ENCODE measurements at places on chromosomes 6 and 20.

GRCh38 chr20:7493311-7493710 lies 446.9 kb downstream of the HAO1 start:
- DNase-seq = no peak

DNA sequence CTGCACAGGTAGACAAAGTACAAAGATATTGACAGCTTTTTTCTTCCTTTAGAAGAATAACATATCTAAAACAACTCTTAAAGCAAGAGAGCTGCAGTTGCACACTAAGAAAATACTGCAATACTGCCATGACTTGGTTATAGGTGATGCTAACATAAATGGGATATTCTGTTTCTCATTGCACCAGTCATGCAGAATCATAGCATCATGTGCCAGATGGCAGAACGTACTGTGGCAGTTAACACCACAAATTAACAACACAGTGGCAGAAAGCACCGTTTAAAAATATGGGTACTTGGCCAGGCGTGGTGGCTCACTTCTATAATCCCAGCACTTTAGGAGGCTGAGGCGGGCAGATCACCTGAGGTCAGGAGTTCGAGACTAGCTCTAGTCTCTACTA lies 7.4 kb downstream of the ASXL1 start:
- no peak for DNase-seq

- DNase-seq = no peak
Measured at GRCh38 chr20:20551409-20551808, 161.0 kb downstream of the RALGAPA2 start.

DNA sequence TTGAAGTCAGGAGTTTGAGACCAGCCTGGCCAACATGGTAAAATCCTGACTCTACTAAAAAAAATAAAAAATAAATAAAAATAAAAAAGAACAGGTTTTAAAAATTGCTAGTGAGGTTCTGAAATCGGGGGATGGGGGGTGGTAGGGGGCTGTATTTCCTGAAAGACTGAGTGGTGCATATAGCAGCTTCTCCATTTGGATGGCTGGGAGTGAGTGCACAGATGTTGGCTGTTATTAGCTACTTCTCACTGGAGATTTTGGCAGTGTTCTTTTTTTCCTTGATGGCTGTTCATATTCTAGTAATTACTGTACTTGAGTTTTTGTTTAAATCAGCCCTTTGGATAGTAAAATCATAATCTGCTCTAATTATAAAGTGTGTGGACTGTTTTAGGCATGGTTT lies 79.8 kb downstream of the RTN4IP1 start:
- no peak for DNase-seq

GRCh38 chr20:42678895-42679294 lies 510.8 kb downstream of the PTPRT start:
- no peak for DNase-seq

DNA sequence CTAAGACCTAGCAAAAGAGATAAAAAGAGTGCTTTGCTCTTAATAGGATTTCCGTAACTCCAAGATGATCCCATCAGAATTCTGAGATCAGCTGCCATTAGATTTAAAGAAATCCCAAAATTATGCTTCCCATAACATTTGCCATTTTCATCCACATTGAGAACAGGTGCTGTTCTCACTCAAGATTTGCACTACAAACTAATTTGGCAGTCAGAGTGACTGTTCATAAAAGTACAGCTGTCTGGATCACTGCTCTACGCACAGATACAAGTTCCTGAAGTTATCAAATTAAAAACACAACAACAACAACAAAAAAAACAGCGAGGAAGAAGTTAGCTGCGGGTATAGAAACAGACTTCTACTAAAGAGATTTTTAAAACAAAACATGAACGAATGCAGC lies 58.1 kb downstream of the ASCC3 start:
- no peak for DNase-seq

DNA sequence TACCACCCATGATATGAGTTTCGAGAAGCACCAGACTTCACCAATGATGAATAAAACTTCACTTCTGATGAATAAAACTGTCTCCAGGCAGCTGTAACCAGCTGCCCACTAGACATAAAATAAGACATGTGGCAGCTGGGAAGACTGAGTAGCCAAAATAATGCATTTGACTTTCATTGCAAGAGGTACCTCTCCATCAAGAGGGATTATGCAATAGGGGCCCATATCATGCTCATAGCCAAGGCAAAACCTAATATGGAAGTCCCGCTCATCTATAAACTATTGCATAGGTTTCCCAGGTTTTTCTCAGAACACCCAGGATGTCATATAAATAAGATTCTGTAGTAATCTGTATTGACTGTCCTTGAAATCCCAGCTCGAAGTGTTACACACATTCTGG lies 155.5 kb downstream of the SIM1 start:
- DNase-seq = no peak

- DNase-seq = no peak
Measured at GRCh38 chr6:95352064-95352795, 225.1 kb upstream of the MANEA start.

- DNase-seq = no peak
Measured at GRCh38 chr6:84269947-84270733, 42.7 kb upstream of the CEP162 start.

DNA sequence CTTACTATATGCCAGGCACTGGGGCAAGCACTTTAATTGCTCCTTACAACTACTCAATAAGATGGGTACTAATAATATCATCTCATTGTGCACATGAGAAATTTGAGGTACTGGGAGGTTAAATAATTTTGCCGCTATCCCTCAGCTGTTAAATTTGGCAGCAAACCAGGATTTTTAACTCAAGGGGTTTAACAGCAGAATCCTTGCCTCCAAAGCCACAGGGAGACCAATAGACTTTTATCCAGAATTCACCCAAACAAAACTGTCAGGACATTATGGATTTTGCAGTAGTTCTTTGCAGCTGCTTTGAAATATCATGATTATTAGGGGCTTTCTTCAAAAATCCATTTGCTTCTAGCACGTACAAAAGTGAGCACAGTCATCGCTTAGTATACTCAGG lies 136.2 kb downstream of the RPS12 start:
- DNase-seq = no peak

- DNase-seq = no peak
Measured at GRCh38 chr20:15188415-15188814, 851.0 kb upstream of the FLRT3 start.

DNA sequence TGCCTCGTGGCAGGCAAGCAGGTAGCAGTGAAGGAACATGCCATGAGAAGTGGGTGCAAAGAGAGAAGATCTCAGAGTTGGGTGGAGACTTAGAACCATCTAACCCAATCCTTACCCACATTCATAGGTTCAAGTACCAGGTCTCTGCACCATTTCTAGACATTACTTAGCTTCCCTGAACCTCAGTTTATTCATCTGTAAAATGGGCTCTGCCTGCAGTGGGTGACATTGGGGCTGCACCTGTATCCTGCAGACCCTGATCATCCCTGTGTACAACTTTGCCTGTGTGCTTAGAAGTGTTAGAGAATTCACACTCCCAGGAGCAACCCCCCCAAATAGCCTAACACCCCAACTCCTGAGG lies 42.7 kb downstream of the SNX5 start:
- no peak for DNase-seq

DNA sequence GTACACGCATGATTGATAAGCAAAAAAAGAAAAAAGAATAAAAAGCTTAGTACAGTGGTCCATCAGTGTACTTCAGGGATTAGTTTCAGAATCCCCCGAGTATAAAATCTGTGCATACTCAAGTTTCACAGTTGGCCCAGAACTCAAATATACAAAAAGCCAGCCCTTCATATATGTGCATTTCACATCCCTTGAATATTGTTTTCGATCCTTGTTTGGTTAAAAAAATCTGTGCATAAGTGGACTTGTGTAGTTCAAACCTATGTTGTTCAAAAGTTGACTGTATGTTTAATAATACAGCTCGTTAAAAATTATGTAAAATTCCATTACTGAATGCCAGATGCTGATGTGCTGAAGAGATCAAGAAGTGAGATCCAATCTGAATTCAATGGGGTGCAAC lies 54.2 kb downstream of the LHFPL5 start:
- DNase-seq = no peak

DNA sequence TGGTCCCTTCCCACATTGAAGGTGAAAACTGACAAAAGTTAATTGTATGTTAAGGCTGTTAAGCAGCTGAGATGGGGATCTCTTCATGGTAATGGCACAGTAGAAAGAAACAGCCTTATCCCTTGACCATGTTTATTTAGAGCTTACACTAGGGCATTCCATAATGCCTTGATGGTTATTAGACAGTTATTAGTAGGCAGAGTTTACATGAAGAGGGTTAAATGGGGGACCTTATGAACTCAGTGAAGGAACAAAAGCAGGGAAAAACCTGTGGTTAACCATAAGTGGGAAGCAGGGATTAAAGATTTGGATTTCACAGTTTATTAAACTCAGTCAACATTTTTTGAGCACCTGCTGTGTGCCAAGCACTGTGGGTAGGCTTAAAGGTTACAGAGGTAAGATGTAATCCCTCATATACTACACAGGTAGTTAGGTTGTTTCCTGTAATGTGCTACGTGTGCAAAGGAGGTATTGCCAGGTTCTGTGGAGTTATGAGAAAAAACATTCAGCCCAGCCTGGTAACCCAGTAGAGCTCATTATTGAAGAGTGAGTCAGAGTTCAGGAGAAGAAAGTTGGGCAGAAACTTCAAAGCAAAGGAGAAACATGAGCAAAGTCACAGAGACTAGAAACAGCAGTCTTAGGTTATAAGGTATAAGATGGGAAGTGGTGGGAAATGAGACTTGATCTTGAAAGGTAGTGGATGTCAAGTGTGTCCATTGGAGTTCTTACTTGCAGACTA lies 32.3 kb upstream of the GNRH2 start:
- no peak for DNase-seq

DNA sequence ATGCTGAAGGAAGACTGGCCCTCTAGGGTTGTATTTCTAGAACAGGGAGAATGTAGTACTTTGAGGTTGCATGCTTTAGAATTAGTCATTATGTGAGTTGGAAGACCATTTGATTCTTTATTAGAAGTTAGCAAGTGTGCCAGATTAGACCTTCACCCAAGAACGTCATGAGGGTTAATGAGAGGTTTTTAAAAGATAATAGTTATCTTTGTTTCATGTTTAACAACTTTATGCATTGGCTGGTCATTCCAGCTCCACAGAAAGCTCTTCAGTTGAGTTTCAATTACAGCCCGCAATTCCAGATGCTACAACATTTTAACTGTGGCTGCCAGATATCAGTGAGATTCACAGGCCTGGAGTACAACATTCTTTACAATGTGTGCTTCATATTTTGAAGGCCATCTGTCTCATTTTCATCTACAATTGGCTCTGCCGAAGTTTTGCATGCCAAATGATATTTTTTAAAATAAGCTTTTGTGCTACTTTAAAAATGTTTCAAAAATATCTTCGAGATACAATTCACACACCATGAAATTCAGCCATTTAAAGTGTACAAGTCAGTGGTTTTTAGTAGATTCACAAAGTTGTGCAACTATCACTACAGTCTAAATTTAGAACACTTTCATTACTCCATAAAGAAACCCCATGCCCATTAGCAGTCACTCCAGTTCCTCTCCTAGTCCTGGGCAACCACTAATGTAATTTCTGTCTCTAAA lies 61.1 kb upstream of the FBXO30 start:
- no peak for DNase-seq

- peak; percentile 37 for DNase-seq
Measured at GRCh38 chr20:59055302-59055701, 12.7 kb upstream of the PRELID3B start.

DNA sequence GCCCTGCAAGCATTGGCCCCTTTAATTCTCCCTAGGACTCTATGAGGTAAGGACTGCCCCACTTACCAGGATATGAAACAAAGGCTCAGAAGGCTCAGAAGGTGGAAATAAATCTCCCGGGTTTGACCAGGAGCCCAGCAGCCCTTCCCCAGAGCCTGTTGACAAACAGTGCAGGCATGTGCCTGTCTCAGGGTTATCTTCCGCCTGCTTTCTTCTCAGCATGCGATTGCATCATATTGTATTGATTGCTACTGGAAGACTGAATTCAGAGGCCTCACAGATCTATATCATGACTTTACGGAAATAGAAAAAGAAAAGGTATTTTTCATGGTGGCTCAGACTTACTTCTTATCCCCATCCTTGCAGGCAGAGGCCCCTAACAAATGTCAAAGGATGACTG lies 92.7 kb downstream of the PHACTR3 start:
- DNase-seq = no peak

DNA sequence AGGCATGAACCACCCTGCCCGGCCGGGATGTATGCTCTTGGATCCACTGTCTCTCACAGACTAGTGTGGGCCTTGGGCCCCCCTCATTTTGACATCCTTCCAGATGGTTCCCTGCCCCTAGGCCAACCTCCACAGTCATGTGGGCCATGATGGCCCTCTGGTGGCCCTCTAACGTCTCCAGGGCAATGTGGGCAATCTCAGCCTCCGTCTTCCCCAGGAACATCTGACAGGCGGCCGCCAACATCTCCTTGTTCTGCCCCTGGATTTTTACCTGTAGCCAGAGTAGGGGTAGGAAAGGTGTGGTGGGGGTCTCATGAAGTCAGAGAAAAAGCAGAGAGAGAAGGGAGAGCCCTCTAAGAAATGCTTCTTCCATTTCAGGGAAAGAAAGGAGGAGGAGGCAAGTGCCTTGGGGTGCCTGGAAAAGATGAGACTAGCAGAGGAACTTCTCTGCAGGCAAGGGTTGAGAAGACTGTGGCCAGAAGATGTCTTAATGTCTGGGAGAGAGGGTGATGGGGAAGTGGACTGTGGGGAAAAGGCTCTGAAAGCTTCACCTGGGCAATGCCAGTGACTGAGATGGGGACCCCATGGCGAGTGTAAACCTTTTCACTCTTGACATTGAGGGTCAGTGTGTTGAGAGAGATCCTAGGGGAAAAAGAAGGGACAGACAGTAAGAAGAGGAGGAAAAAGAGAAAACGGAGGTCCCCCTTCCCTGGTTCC lies 1.3 kb downstream of the FLOT1 start:
- DNase-seq = no peak

- no peak for DNase-seq
Measured at GRCh38 chr6:37684801-37685200, 12.9 kb downstream of the MDGA1 start.

DNA sequence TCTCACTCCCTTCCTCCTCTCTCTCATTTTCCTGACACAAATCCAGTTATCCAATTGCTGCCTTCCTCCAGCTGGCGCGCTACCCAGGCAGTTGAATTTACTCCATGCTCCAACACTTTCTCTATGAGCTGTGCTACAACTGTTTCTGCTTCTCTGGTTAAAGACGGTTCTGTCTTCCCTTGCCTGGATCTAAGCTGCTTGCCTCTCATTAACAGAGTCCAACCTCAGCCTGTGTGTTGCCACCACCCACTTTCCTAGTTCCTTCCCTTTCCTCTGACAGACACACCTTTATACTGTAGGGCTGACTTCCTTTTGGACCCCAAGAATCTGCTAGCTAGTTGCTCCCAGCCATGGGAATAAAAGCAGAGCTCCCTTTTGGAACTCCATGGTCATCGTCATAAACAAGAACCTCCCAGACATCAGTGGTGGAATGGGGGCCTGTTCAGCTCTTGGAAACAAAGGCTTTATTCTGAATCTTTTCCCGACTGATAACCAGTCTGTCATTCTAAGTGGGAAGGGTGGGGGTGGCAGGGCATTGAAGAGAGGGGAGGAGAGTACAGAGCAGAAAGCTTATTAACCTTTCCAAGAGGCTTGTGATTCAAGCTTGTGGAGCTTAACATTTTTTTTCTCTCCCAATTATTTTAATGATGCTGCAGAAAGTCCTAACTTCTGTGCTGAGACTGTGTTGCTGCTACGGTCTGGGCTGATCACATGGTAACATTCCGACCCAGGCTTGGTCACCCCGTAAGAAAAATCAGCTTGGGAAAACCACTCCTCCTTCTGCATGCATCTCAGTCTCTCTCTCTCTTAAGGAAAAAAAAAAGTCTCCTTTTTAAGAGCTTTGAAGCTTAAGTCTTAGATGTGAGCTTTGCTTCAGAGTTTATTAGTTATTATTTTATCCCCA lies 31.3 kb upstream of the BMP2 start:
- no peak for DNase-seq

GRCh38 chr6:15242937-15243614 lies 2.8 kb upstream of the JARID2 start:
- DNase-seq = no peak

All from CD4-positive, alpha-beta T cell treated with Interleukin-15 for 4 hours (primary cell).